ENCODE measurements at places on chromosomes 6 and 20.

- DNase-seq: no peak
Measured at GRCh38 chr20:35739294-35740163, 2.5 kb downstream of the RBM39 start.

- DNase-seq: no peak
Measured at GRCh38 chr20:58853976-58854637, 1.6 kb downstream of the GNAS start.

- DNase-seq: no peak
Measured at GRCh38 chr6:106913111-106913510, 61.4 kb downstream of the CD24 start.

DNA sequence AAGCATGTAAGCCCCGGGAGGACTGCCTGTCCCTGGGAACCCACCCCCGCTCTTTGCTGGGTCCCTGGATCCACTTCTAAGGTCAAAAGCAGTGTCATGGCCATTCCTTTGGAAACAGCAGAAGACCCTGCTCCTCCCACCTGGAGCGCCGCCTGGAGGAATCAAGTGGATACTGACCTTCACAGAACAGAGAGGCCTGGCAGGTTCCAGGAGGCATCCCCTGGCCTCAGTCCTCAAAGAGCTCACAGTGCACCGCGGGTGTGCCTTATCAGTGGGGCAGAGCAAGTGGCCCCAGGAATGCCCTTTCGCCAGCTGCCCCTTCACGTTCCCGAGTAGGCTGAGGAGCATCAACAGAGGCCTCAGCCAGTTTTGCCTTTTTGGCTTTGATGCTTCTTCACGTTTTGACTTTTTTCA is 11.1 kb upstream of the SLC4A11 start:
- no peak for DNase-seq

- no peak for DNase-seq
Measured at GRCh38 chr6:142884214-142885035, 60.6 kb downstream of the HIVEP2 start.

GRCh38 chr6:75463061-75463460 is 30.5 kb downstream of the FILIP1 start:
- no peak for DNase-seq

DNA sequence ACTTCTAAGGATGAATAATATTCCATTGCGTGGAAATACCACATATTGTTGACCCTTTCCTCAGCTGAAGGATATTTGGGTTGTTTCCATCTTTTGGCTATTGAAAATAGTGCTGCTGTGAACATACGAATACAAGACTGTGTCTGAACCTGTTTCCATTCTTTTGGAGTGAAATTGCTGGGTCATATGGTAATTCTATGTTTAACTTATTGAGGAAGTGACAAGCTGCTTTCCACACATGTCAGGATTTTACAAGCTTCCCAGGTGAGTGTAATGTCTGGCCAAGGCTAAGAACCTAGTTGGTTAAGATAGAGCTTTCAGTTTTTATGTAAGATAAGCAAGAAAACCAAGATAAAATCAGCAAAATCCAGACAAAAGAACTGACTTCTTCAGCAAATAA is 48.8 kb downstream of the PPP1R3G start:
- DNase-seq: no peak

- DNase-seq: no peak
Measured at GRCh38 chr6:4777394-4777935, 1.3 kb downstream of the CDYL start.

GRCh38 chr6:19395316-19395715 is 441.9 kb upstream of the ID4 start:
- DNase-seq: no peak

DNA sequence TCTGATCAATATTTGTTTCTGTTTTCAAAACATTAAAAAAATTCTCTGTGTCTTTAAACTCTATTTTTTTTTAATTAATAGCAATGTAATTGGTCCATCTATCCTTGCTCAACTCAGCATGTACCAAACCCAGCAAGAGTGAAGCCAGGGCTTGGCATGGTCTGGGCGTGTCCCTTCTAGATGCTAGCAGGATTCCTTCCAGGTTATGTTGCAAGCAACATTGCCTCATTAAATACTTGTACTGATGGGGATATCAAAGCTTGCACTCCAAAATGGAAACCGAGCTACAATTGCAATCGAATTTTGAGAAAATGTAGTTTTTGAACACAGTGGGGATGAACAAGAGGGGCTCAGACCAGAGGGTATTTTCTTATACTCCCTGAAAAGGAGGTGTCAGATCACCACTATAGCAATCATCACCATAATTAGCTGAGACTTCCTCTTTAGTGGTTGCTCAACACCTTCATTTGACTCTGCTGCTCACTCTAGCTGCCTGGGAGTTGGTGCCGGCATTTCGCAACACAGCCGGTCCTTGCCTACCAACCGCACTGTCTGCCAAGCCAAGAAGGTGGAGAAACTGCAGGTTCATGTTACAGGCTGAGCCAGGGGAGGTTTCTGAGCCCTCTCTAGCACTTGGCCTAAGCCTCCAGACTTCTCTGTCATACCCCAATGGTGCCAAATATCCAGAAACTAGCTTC is 67.8 kb upstream of the RALGAPA2 start:
- no peak for DNase-seq

DNA sequence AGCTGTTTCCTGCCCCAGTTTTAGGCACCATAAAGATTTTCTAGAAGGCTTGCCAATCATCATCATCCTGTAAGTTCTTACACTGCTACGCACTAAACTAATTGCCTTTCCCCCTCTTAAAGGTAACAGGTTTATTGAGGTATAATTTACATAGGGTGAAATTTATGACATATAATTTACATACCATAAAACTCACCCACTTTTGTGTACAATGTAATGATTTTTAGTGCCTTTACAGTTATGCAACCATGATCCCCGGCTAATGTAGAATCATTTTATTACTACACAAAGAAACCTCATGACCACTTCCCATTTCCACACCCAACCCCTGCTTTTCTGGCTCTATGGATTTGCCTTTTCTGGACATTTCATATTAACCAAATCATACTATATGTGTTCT is 21.1 kb downstream of the GCNT2 start:
- no peak for DNase-seq

DNA sequence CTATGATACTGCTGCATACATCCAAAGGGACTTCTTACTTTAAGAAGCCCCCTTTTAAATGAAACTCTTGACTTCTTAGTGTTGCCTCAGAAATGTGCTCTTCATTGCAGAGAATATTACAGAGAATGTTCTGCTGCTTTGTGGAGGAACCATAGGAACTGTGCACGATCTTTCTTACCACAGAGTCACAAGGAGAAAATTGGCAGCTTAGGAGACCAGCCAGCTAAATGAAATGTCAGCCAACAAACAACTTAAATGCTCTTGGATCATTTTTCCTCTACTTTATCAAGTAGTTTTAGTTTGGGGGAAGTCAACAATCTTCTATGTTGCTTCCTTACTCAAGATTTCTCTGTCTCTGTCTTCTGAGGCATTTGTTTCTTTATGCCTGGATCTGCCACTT is 125.9 kb upstream of the MLIP start:
- no peak for DNase-seq

DNA sequence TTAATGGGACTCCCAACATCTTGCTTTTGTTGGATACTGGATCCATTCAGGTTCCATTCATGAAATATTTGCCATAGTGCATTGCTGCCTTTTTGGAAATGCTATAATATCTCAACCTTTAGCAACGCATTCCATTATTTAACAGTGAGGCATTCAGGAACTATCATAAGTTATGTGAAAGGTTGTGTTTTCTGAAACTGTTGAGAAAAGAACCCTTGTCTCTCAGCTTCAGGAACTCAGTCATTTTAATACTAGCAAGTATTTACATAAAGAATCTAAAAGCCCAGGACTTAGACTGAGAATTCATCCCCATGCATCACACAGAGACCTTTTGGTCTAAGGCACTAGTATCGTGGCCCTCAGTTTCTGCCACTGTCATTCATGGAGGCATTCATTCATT is 24.9 kb upstream of the SASH1 start:
- DNase-seq: no peak

- no peak for DNase-seq
Measured at GRCh38 chr6:166604911-166605310, 18.4 kb upstream of the RAMACL start.

GRCh38 chr6:135994857-135995544 is 143.5 kb downstream of the PDE7B start:
- DNase-seq: no peak

Data from stimulated activated CD4-positive, alpha-beta T cell treated with anti-CD3 and anti-CD28 coated beads, Interleukin-1b, Interleukin-23, amount 100 ng/mL, for 1 hour (primary cell).